ENCODE measurements at places on chromosomes 6 and 20. TPM values are rescaled to one million over a fixed set of nuclear protein-coding genes. Genes with fewer than 3 reads are reported as not detected.

Gene C20orf202
- total RNA-seq = 2.1 TPM

DNA sequence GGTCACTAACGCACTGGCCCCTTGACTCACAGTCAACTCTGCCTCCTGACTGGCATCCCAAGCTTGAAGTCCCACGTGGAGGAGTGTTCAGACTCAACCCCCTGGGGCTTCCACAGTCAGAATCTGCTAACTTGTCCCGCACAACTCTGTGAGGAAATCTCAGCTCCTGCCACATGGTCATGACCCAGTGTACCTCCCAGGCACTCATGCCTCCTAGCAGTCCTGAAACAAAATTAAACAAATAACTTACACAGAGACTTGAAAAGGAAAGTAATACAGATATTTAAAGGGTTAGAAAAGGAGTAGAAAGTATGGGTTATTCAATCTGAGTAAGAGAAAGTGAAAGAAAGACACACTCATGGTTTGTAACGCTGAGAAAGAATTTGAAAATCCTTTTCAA lies 134.9 kb downstream of the GMDS start:
- DNase-seq = no peak

- DNase-seq = no peak
Measured at GRCh38 chr6:25630508-25631278, 21.3 kb upstream of the SCGN start.

DNA sequence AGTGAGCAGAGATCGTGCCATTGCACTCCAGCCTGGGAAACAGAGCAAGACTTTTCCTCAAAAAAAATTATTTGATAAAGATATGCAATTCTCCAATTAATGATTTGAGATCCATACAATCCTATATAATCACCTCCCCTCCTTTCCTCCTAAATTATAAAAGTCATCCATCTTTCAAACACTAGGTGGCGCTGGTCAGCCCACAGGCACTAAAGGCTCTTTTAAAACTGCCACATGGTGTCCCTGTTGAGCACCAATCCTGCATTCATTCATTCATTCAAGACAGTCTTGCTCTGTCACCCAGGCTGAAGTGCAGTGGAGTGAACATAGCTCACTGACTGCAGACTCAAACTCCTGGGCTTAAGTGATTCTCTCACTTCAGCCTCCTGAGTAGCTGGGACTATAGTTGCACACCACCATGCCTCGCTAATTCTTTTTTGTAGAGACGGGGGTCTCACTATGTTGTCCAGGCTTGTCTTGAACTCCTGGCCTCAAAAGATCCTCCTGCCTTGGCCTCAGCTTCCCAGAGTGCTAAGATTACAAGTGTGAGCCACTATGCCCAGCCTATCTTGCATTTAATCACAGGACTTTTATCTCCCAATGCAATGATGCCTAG lies 58.7 kb upstream of the SLC2A12 start:
- no peak for DNase-seq

DNA sequence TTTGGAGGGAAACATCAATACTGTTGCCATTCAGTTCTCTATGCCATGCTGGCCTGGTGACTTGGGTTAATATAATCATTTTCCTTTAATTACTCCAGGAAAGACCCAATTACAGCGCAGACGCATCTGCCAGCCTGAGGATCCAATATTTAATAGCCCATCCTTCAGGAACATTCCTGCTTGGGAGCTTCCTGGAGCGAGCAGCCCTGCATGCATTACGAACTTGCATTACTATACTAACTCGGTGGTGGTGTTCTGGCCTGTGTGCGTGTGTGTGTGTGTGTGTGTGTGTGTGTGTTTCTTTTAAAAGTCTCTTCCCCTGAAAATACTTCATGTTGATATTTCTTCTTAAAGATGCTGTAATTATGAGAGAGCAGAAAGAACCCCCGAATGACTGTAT lies 26.5 kb downstream of the PMEPA1 start:
- DNase-seq = no peak

Gene ENPP1
- total RNA-seq = 3.3 TPM

DNA sequence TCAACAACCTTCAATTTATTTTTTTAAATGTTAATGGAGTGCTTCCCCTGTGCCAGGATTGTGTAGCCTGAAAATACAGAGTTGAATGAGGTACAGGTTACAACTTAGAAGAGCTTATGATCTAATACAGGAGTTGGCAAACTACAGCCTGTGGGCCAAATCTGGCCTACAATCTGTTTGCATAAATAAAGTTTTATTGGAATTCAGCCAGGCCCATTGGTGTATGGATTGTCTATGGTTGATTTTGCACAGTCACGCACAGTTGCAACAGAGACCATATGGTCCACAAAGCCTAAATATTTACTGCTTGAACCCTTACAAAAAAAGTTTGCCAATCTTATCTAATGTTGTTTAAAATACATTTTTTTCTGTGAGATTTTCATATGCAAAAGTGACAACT lies 177.3 kb upstream of the CCN2 start:
- no peak for DNase-seq

Measured in lower lobe of right lung (tissue), 2 donors.